ENCODE measurements at places on chromosomes 3 and 15. TPM values are rescaled to one million over a fixed set of nuclear protein-coding genes. Genes with fewer than 3 reads are reported as not detected.

NPHP3 gene
- total RNA-seq: 15.4 TPM

ZNF502 gene
- total RNA-seq: 0.37 TPM

HIGD2B gene
- not detected for total RNA-seq

SEC62 gene
- 36.3 TPM for total RNA-seq

MST1R gene
- 1.2 TPM for total RNA-seq

CCNB2 gene
- 116 TPM for total RNA-seq

TMOD2 gene
- 2.2 TPM for total RNA-seq

Measured in HT1080 (cell line).